ENCODE measurements at places on chromosomes 1 and 21.

DNA sequence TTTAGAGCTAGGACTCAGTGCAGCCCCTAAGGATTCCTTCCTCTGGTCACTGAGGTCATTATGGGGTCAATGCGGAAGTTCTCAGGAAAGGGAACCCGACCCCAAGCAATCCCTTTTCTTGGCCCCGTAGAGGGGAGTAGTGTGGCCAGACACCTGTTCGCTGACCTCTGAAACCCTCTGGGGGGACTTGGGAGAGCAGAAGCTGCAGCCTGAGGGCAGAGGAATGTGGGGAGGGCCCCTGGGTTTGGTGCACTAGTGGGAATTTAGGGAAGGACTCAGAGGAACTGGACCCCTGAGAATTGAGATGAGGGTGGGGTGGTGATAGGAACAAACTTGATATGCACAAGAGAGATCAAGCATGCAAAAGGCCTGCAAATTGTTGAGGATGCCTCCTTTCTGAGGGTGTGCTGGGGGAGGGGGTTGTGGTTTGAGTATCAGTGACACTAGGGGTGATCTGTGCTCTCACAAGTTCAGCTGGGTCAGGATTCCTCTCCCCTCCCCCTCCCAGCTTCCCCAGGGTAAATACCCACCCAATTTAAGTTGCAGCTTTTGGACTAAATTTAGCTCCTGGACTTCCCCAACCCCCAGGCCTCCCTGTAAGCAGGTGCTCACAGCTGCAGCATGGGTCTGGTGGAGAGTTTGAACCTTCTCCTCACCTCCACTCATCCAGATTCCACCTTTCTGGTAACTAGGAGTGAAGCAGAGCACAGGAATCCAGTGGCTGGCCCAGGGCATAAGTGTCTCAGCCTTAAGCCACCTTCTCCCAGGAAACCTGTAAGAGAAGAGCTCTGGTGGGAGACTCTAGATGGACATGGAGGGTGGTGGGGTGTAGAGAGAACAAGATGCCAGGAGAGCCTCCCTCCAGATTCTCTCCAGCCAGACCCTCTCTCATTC lies 13.5 kb downstream of the ADAMTSL4 start:
- DNase-seq = peak; percentile 89

GRCh38 chr1:39184354-39184818 lies 20.1 kb upstream of the MACF1 start:
- no peak for DNase-seq

- DNase-seq = no peak
Measured at GRCh38 chr1:32742199-32742947, 39.8 kb upstream of the SYNC start.

- no peak for DNase-seq
Measured at GRCh38 chr1:201933840-201934430, 12.4 kb downstream of the LMOD1 start.

GRCh38 chr1:173270243-173270642 lies 63.1 kb upstream of the TNFSF4 start:
- DNase-seq = no peak

GRCh38 chr1:40162753-40163441 lies 1.7 kb downstream of the RLF start:
- no peak for DNase-seq

DNA sequence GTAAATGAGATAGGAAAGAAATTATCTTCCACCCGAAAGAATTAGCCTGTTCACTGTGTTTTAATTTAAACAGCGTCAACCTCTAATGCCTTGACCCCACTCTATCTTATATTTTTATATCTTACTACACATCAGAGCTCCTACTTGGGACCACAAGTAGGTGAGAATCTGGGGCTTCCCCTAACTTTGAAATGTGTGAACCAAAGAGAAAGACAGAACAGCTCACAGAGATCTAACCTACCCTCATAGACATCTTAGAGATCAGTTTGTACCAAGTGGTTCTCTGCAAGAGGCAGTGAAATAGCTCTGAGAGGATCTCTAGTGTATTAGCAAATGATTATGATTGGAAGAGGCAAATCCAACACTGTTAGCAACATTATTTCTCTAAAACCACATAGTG lies 31.0 kb upstream of the IFI16 start:
- DNase-seq = peak; percentile 47

DNA sequence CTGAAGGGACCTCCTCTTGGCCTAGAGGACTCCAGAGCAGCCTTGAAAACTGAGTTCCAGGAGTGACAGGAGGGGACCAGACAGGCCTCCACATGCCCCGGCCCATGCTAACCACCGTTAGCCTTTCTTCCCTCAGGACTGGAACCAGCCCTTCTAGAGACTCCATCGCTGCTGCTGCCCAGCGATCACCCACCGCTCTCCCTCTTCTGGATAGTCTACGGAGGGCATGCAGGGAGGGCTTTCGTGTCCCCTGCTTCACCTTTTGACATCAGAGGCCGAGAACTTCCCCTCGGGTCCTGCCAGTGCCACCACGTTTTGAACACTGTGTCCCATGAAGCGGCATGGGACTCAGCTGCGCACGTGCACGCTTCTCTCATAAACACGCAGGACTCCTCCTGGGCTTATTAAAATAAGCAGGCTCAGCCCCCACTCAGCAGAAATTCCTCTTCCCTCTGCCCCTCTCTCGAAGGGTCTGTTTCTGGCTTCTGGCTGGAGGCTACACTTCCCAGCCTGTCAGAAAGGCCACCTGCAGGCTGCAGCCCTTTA lies 26.6 kb downstream of the NPHP4 start:
- DNase-seq = no peak

DNA sequence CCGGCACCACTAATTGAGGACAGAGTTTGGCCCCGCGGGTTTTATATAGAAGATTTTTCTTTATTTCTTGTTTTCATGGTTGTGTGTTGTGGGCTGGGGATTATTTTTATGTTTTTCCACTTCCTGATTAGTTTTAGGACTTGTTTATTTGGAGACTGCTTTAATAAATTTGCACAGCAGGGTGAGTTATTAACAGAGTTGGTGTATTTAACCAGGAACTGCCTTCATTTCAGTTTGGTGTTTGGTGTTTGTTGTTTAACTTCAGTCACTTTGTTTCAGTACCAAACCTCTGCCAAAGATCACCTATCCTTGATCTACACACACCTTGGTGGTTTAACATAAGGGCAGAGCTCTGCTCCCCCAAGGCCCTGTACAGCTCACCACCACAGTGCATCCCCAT lies 103.5 kb upstream of the LMO4 start:
- no peak for DNase-seq

DNA sequence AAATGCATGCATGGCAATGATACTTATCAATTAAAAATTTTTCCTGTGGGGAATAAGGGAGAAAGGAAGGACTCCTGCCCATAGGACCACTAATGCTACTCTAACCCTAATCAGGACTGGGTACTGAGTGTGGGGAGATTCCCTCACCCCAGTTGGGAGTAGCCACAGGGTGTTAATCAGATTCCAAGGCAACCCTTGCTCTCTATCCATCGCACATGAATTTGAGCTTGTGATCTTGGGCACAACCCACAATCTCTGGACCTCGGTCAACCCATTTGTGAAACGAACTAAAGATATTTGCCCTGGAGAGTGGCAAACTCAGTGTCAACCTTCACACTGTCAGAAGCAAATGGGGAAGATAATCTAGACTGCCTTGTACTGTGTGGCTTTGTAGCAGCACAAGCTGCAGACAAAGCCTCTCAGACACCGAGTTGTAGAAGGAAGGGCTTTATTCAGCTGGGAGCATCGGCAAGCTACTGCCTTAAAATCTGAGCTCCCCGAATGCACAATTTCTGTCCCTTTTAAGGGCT lies 69.5 kb downstream of the SERINC2 start:
- no peak for DNase-seq

- no peak for DNase-seq
Measured at GRCh38 chr21:16767201-16767600, 745.6 kb upstream of the CXADR start.

DNA sequence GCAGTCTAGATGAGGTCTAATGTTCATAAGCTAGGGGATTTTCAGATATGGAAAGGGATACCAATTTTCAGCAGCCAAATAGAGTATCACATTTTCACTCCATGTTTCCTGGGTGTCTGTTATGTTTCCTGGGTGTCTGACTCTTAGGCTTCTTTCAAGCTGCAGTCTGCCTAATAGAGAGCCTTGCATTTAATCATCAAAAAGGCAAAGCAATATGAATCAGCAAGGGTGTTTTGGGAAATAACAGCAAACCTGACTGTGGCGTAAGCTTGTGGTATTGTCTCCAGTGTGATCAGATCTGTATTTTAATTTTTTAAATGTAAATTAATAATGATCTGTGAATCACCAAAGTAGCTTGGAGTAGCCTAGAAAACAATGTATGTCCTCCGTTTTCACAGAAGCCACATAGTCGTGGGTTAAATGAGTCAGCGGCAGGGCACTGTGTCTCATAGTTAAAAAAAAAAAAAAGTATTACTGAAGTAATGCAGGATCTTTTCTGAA lies 10.4 kb downstream of the LGALS8 start:
- DNase-seq = peak; percentile 72

DNA sequence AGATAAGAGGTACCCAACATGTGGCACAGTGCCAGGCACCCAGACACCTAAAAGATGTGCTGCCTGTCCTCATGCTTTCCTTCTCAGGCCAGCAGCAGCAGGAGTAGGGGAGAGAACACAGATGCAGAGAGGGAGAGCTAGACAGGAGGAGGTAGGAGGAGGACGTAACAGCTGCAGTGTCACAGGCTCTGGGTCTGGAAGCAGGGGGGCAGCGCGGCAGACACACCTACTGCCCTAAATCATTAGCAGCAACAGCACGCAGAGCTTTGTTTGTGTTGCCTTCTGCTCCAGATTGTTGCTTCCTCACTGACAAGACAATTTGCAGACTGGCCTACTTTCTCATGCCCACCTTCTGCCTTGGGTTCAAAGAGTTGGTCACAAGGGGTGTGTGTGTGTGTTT lies 196.7 kb upstream of the DAB1 start:
- no peak for DNase-seq

DNA sequence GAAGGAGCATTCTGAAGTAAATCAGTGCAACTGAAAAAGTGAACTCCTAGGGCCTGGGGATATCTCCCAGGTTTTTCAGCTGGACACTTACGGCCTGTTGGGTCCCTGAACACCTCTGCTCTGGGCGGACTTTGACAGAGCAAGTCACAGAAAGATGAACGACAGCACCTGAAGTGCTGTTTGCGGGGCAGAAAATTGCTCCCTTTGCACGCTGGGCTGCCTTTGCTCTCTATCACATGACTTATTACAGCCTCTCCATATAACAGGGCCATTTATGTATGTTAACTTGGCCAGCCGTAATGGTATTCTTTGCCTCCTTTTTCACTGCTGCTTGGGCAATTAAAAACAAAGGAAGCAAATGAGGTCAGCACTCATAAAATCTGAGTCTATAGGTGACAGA lies 332.9 kb downstream of the BARHL2 start:
- no peak for DNase-seq

GRCh38 chr1:206544562-206545257 lies 37.4 kb downstream of the RASSF5 start:
- peak; percentile 85 for DNase-seq

- no peak for DNase-seq
Measured at GRCh38 chr1:169949139-169949538, 55.4 kb upstream of the SCYL3 start.

DNA sequence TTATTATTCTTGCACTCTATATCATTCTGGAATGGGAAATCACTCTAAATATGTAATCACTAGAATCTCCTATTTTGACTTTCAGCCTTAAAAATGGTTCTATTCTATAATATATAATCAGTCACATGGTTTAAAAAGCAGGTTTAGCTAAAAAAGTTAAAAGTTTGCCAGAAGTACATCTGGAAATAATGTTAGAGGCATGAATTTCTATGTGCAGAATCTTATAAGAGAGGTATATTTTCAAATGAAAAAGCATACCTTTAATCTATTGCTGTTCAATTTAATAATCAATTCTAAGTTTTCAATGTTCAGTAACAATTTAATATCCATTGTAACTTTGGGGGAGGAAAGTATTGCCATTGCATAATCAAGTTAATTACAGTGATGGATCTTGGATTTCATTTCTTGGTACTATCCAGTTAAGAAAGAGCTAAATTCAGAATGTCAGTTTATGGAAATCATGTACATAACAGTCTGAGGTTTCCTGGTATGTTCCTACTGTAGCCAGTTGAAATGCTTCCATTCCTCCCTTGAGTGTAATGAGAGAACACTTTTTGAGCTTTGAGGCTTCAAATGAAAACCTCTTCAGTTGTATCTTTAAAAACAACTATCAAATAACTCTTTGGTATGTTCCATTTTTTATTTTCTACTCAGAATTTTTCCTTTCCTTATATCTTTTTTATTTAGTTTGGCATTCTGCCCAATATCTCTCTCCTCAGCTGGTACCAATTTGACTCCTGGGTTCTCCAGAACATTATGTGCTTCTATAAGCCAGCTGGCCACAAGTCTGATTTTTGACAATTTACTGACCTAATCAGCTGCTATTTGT lies 175.7 kb upstream of the COL11A1 start:
- no peak for DNase-seq

DNA sequence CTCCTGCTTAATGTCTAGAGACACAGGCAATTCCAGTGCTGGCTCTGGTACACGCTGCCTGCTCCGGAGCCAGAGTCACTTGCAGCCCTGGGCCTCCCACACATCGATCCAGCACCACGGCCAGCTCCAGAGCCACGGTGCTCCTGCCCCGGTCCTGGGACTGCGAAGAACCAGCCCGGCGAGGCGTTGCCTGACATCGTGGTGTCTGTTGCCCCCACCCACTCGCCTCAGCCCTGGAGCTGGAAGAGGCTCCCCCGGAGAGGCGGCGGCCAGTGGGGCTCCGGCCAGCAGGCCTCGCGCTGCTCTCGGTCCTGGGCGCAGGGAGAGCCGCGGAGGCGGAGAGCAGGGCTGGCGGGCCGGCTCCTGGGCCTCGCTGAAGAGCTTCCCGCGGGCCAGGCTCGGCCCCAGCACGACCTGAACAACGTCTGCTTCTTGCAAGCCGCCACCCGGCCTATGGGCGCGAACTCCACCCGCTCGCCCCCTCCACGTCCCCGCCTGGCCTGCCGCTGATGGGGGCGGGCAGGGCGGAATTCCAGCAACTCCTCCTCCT lies 364.8 kb downstream of the CEP170 start:
- DNase-seq = no peak

- DNase-seq = no peak
Measured at GRCh38 chr1:201636510-201636971, 97.6 kb downstream of the NAV1 start.

- peak; percentile 56 for DNase-seq
Measured at GRCh38 chr1:243598433-243598832, 251.6 kb downstream of the AKT3 start.

DNA sequence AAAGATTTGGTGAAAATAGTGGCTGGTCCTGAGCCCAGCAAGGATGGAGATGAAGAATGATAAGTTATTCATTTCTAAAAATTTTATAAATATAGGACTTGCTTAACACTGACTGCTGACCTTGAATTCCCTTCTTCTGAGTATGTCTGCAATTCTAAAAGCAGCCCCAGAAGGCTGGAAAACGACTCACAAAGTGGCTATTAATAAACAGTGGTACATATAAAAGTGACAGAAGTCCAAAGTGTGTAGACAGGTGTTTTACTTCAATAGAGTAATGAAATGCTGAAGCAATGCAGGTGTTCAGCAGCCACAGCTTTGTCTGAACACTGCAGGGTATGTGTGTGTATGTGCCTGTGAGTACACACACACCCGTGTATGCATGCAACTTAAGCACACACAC lies 219.0 kb upstream of the NRIP1 start:
- no peak for DNase-seq

GRCh38 chr1:114208714-114209113 lies 55.0 kb upstream of the SYT6 start:
- no peak for DNase-seq

GRCh38 chr1:166918956-166919316 lies 42.9 kb upstream of the TADA1 start:
- no peak for DNase-seq
